ENCODE measurements at places on chromosomes 6 and 20. TPM values are rescaled to one million over a fixed set of nuclear protein-coding genes. Genes with fewer than 3 reads are reported as not detected.

PI3 gene
- total RNA-seq, result not detected

PAK5 gene
- total RNA-seq, result not detected

ZSCAN23 gene
- total RNA-seq, result 4.4 TPM

HLA-DPB1 gene
- 2.3 TPM for total RNA-seq

VSX1 gene
- not detected for total RNA-seq

ANKRD66 gene
- total RNA-seq, result not detected

ANKEF1 gene
- total RNA-seq, result 1.4 TPM

TRMT6 gene
- 7.5 TPM for total RNA-seq

AGER gene
- total RNA-seq, result 0.14 TPM

CST4 gene
- 0.43 TPM for total RNA-seq
